ENCODE measurements at places on chromosomes 11 and 22.

GRCh38 chr11:10622108-10622507 lies 53.6 kb upstream of the LYVE1 start:
- no peak for DNase-seq

- DNase-seq, result no peak
These were observed 104.6 kb downstream of the ATXN10 start for GRCh38 chr22:45776313-45776585.

DNA sequence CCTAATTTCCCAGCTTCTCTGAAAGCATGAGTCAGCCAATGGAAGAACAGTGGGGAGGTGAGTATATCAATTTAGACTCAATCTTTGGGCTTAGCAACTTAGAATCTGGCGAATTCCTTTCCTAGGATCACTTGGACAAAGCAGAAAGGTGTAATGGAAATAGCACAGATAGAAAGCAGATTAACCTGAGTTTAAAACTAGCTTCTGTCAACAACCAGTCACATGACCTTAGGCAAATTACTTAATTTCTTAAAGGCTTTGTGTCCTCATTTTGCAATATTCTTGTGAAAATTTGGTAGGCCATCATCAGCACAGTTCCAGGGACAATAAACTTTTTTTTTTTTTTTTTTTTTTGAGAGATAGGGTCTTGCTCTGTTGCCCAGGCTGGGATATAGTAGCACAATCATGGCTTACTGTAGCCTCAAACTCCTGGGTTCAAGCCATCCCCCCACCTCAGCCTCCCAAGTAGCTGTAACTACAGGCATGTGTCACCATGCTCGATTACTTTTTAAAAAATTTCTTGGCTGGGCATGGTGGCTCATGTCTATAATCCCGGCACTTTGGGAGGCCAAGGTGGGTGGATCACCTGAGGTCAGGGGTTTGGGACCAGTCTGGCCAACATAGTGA lies 40.8 kb upstream of the PCF11 start:
- no peak for DNase-seq

DNA sequence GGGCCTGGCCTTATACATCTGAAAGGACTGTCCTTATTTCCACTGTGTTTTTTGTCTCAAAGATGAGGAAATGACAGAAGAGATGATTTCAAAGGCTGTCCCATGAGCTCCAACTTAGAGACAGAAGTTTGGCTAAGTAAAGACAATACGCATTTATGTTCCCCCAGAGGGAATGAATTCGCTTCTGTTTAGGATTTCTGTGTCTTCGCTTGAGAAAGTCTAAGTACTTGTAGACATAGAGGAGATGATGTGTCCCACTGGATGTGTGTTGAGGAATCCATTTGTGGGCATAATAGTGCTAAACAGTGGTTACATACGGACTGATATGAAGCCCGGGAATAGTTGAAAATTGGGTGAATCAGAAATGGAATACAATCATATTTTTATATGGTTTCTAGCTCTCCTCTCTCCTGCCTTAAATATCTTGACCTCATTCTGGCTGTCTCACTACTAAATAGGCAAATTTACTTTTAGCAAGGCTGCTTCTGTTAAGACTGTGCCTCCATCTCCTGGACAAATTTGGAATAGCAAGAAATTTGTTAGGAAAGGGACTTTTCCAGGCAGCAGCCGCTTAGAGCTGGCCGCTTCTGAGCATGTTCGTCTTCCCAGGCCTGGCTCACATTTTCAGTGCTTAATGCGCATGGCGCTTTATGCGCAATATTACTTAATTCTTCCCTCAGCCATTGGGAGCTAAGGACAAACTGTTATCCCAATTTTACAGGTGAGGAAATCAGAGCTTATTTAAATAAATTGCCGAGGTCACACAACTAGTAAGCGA lies 1.9 kb upstream of the PEX26 start:
- DNase-seq, result peak; percentile 50

GRCh38 chr11:79383874-79384273 lies 57.0 kb downstream of the TENM4 start:
- DNase-seq, result no peak

GRCh38 chr11:36577859-36578258 lies 10.1 kb downstream of the RAG1 start:
- DNase-seq, result no peak

GRCh38 chr11:40280159-40281051 lies 1179.0 kb downstream of the LRRC4C start:
- no peak for DNase-seq

- no peak for DNase-seq
These were observed 4.1 kb downstream of the ST3GAL4 start for GRCh38 chr11:126359431-126360048.

DNA sequence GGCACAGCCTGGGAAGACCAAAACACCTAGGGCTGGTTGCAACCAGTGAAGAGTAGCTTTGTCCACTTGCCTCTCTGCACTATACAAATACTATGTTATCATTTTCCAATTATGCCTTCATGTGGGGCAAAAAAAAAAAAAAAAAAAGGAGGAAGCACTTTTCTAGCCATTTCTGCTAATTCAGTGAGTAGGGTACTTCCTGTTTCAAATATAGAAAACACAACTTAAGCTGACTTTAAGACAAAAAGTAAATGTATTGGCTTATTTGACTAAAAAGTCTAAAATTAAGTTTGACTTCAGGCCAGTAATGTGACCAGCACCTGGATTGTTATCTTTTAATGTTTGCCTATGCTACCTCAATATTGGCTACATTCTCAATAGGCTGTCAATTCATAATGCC lies 15.3 kb downstream of the CCDC73 start:
- no peak for DNase-seq

DNA sequence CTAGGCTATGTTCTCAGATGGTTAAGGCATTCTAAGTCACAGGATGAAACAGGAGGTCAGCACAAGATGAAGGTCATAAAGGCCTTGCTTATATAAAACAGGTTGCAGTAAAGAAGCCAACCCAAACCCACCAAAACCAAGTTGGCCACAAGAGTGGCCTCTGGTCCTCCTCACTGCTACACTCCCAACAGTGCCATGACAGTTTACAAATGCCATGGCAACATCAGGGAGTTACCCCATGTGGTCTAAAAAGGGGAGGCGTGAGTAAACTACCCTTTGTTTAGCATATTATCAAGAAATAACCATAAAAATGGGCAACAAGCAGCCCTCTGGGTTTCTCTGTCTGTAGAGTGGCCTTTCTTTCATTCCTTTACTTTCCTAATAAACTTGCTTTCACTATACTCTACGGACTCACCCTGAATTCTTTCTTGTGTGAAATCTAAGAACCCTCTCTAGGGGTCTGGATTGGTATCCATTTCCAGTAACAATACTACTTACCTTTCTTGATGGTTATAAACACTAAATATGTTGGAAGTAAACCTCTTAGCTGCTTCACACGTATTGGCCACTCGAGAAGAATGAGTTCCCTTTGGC lies 1237.9 kb downstream of the FAM181B start:
- no peak for DNase-seq

GRCh38 chr11:86632499-86633269 lies 39.7 kb downstream of the ME3 start:
- no peak for DNase-seq

DNA sequence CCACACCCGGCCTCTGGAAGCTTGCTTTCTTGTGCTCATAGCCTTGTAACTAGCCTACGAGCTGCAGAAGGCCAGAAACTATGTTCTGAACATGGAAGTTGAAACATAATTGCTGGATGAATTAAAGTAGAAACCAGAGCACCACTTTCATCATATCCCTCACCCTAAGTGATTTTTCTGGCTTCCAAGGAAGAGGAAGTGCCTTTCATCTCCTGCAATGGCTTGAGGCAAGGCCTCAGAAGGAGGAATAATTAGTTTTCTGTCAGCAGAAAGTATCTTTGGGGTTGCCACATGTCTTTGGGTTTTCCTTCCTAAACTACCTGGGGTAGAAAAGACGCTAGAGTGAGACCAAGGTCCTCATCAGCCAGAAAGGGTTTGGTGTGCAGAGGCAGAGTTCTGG lies 14.5 kb downstream of the RPL27A start:
- DNase-seq, result no peak

GRCh38 chr22:41989246-41989645 lies 9.3 kb upstream of the WBP2NL start:
- DNase-seq, result no peak

GRCh38 chr11:57597916-57598830 lies 688 bp downstream of the SERPING1 start:
- DNase-seq, result no peak

GRCh38 chr22:25555586-25555985 lies 8.9 kb upstream of the GRK3 start:
- DNase-seq, result no peak

DNA sequence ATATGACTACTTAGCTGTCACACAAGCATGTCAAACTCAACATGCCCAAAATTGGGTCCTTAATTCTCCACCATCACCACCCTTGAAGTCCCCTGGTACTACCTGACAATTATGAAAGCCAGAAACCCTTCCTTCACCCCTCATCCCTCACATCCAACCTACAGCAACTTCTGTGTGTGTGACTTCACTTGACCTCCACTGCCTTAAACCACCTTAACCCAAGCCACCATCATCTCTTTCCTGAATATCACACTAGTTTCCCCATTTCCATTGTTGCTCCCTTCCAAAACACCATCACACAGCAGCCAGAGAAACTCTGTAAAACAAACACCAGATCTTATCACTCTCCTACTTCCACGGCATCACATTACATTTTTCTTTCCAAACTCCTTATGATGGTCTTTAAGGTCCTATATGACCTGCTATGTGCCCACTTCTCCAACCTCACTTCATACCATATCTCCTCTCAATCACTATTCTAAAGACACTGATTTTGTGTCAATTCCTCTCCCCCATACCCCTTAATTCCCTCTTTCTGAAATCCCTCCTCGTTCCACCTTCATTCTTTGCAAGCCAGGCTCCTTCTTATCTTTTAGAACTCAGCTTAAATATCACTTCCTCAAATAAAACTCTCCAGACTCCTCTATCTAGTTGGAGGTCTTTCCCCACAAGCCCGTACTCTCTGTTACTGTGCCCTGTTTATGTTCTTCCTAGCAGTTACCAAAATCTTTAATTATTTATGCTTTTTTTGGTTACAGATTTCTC lies 124.9 kb downstream of the RBFOX2 start:
- DNase-seq, result no peak

GRCh38 chr11:81987829-81988472 lies 745.7 kb downstream of the FAM181B start:
- no peak for DNase-seq

DNA sequence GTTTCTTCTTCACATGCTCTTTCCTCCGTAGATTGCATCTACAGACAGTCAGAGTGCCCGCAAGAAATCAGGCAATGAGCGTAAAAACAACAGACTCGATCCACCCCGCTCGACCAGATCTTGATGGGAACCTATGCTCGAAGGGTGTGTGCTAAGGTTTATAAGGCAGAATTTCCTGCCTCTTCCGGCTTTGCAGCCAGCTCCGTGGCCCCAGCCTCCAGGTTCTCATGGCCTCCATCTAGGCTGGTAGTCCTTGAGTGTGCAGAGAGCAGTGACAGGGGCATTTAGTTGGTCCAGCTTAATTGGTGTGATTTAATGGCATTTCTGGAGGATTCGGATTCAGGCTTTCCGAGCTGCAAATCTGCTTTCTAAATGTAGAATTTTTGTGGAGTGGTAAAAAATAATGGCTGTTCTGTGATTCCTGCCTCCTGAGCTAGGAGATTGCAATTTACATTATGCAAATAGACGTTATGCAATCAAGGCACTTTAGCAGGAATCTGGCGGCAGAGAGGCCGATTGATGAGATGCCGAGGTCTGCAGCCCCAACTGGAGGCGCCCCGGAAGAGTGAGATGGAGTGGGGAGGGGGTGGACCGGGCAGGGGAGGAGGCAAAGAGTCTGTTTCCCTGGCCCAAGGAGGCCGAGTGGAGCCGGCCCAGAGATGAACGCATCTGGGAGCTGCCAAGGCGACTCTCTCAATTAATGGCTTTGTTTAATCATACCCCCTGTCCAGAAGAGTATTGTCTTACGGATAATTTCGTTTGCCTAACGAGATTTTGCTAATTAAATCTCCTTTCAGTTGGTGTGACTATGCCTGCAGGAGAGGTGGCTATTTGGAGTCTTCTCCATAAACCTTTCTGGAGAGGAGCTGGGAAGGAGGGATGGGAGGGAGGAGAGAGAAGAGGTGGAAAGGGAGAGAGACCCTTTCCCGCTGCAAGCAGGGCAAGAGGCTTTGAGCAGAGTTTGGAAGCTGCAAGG lies 75.3 kb downstream of the PKNOX2 start:
- no peak for DNase-seq

DNA sequence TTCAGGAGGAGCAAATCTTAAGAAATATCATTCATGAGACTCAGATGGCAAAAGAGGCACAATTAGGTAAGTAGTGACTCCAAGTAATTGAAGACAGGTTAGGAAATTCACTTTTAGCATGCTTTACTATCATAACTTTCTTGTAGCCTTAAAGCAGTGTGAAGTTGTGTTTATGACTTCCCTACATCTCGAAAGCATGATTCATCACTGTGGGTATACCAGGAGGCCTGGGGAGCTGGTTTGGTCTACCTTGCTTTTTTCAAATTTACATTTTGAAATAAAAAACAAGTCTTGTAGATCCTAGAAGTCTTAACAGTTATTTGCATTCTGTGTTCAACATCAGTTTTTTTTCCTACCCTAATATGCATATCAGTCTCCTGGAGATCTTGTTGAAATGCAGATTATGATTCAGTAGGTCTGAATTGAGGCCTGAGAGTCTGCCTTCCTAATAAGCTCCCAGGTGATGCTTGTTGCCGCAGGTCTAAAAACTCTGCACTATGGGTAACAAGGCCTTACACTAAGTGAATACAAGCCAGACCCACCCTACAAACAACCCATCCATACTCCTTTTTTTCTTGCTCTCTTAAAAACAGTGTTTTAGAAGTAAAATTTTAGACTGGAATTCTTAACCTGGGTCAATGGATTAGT lies 41.4 kb downstream of the TTC17 start:
- DNase-seq, result peak; percentile 6

DNA sequence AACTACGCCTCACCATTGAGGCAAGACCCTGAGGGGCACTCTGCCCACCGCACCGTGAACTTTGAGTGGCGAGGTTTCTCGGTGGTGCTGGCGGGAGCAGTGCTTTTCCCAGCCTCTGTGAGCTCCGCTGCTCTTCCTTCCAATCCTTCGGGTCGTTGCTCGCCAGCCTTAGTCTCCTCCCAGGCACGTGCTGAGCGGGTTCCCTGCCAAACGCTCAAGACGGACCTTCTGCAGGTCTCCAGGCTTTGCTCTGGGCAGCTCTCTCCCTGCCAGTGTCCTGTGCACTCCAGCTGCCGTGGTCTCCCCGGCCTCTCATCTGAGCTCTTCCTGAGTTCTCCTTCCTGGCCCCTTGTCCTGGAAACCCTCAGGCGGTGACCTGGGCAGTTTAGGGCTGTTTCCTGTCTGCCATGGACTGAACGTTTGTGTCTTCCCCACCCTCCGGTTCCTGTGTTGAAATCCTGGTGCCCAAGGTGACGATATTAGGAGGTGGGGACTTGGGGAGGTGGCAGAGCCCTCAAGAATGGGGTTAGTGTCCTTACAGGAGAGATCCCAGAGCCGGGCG lies 11.2 kb upstream of the MUC6 start:
- DNase-seq, result no peak

GRCh38 chr22:37284805-37285355 lies 2.6 kb downstream of the CYTH4 start:
- DNase-seq, result no peak

GRCh38 chr11:7050191-7050590 lies 29.9 kb downstream of the NLRP14 start:
- DNase-seq, result no peak

All from T-helper 1 cell (primary cell).